ENCODE measurements at places on chromosomes 3 and 15. TPM values are rescaled to one million over a fixed set of nuclear protein-coding genes. Genes with fewer than 3 reads are reported as not detected.

ACOX2 gene
- 28.6 TPM for total RNA-seq

RAD51 gene
- total RNA-seq, result 1.8 TPM

UBP1 gene
- 77.4 TPM for total RNA-seq

CHST2 gene
- total RNA-seq, result 16.5 TPM

MINAR1 gene
- 2.5 TPM for total RNA-seq

ACP3 gene
- total RNA-seq, result under 0.01 TPM

FETUB gene
- not detected for total RNA-seq

LRRK1 gene
- total RNA-seq, result 15.2 TPM

EXD1 gene
- not detected for total RNA-seq

CERS3 gene
- not detected for total RNA-seq

GUCA1C gene
- not detected for total RNA-seq

TEX9 gene
- 12.7 TPM for total RNA-seq

SLC6A20 gene
- total RNA-seq, result not detected

TYRO3 gene
- 6.2 TPM for total RNA-seq

LSAMP gene
- 3.3 TPM for total RNA-seq

PLA1A gene
- under 0.01 TPM for total RNA-seq

RNF168 gene
- total RNA-seq, result 21.7 TPM

All from osteoblast (primary cell).